ENCODE measurements at places on chromosomes 6 and 20.

GRCh38 chr6:110392727-110393126 is 22.6 kb downstream of the DDO start:
- no peak for DNase-seq

DNA sequence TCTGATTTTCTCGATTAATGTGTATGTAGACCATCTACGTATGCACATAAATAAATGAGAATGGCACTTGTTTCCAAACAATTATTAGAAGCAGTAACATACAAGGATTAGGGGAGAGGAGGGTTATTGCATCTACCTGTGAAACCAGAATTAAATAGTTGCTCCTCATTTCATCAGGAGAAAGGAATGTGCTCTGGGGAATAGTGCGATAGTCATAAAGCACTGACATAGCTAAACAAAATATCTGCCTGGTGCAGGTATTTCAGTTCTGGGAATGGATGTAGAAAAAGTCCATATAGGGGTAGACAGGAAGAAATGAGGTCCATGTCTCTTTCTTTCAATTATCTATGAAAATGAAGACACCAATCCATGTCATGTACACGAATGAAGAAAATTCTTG is 1.6 kb upstream of the ID4 start:
- DNase-seq = no peak

GRCh38 chr20:33787253-33787891 is 23.8 kb upstream of the CHMP4B start:
- DNase-seq = no peak

DNA sequence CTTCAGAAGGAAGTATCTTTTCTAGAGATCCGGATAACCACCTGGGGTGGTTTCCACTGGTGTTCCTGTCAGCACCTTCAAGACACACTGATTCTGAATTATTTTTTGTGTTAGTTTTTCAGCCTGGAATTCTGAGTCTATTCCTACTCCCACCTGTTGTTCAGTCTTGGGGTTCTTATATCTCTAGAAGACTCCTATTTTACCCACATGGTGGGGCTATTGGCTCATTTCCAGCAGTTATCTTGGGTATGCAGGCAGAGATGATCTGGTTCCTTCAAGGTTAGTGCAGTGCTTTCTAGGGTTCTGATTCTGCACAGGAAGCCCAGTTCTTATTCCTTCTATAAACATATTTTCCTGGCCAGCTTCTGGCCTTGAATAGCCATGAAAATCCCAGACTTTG is 175.6 kb upstream of the PDE7B start:
- peak; percentile 56 for DNase-seq

GRCh38 chr6:47722194-47722593 is 23.8 kb downstream of the ADGRF4 start:
- DNase-seq = no peak

DNA sequence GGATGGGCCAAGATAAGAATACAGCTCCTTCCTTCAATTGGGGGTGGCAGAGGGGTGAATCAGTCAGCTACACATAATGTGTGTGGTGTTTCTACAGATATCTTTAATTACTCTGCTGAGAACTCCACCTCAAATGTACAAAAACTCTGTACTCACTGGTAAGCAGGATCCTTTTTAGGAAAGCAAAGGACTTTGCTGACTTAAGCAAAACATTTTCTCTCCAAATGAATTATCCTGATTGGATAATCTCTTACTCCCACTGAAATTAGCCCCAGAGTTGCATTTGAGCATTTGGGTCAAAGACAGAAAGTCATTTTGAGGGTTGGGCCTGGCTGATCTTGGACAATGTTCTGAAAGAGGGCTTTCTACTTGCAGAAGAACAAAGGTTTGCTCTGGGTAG is 13.4 kb downstream of the HLA-G start:
- no peak for DNase-seq

GRCh38 chr6:159059885-159060506 is 15.2 kb upstream of the TAGAP start:
- DNase-seq = no peak

DNA sequence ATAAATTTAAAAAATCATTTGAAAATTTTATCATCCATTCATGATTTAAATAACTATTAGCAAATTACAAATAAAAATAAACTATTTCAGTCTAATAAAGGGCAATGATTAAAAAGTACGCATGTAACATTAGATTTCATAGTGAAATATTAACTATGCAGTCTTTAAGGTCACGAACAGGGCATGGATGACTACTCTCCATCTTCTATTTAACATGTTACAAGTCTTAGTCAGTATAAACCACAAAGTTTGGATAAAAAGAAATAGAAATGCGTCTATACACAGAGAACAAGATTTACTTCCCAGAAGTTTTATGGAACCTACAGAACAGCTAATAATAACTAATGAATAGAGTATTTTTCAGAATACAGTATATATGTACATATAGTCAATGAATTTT is 1016.0 kb downstream of the EYS start:
- DNase-seq = no peak

DNA sequence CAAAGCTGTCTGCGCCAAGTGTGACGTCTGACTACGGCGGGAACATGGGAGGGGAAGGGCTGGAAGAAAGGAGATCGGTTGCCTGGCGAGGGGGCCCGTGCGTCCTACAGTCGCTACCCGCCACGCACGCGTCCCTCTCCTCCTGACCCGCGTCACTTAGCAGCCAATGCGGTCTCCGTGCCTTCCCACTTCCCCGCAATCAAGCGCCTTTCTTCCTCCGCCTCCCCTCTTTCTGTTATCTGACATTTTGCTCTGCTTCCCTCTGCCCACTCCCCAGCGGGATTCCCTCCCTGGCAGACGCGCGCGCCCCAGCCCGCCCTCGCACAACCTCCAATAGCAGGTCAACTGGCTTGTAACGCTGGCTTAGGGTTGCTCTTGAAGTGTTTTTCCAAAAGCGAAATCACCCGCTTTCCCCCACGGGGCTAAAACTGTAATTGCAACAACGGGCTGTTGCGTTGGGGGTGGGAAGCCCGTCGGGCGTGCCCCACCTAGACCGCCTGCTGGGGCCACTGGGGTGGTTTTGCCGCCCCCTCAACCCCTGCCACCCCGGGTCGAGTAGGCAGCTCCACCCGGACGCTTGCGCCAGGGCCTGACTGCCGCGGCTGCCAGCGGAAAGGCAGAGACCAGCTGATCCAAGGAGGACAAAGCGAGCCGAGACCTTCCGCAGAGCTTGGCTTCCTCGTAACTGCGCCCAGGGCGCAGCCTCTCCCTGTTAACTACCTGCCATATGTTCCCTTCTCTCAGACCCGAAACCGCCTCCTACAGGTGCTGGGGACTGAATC is 6.2 kb upstream of the SOX4 start:
- DNase-seq = peak; percentile 37

DNA sequence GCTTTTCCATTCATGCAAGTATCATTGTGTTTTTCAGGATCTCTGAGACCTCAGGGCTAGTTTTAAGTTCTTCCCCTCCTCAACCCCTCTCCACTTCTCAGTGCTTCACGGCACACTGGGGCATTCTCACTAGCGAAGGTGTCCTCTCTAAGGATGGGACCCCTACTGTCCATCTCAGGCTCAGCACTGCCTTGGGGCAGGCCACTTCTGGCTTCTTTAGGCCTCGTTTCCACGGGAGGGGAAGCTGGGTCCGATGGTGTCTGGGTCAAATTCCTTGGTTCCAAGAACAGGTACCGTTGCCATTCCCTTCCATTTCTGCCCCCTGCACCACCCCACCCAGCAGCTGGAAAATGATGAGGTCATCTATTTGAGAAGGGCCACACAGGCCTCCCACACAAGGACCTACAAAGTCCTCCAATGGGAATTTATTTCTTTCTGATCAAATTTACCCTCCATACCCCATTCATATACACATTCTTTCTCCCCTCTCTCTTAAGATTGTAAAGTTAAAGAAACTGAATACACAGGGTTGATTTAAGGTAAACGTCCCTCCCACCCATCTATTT is 17.2 kb downstream of the GNAS start:
- no peak for DNase-seq

GRCh38 chr6:160129881-160130615 is 8.4 kb downstream of the SLC22A1 start:
- no peak for DNase-seq

Data from naive thymus-derived CD8-positive, alpha-beta T cell (primary cell).